ENCODE measurements at places on chromosomes 4 and X.

- no peak for DNase-seq
These were observed 94.5 kb downstream of the CASK start for GRCh38 chrX:41828826-41829225.

GRCh38 chr4:105715692-105716278 is 7.2 kb downstream of the GSTCD start:
- peak; percentile 58 for DNase-seq

GRCh38 chr4:118723369-118723768 is 38.2 kb downstream of the METTL14 start:
- no peak for DNase-seq

- DNase-seq, result no peak
These were observed 4.7 kb downstream of the THAP9 start for GRCh38 chr4:82905205-82905604.

- no peak for DNase-seq
These were observed 68.0 kb downstream of the NFKB1 start for GRCh38 chr4:102569200-102569599.

- DNase-seq, result no peak
These were observed 36.7 kb downstream of the SMPX start for GRCh38 chrX:21721195-21721594.

DNA sequence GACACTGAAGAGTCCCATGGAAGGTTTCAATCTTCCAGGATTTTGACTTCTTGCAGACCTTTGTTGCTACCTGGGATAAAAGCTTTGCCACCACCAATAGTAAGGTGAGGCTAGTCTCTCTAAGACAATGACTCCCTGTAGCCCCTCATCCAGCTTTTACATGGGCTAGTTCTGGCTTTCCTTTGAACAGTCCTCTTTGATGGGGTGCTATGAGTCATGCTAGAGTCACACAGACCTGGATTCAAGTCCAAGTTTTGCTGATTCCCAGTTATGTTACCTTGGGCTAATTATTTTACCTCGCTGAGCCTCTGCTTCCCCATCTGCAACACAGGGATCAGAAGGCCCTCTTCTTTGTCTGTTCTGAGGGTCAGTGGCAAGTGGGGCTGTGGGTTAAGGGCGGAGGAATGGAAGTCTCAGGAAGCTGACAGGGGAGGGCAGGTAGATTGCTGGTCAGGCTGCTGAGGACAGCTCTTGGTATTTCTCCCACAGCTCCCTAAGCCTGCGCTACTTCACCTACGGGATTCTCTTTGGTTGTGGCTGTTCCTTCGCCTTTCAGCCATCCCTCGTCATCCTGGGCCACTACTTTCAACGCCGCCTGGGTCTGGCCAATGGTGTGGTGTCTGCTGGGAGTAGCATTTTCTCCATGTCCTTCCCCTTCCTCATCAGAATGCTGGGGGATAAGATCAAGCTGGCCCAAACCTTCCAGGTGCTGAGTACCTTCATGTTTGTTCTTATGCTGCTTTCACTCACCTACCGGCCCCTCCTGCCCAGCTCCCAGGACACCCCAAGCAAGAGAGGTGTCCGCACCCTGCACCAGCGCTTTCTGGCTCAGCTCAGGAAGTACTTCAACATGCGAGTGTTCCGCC is 90.3 kb downstream of the RLIM start:
- DNase-seq, result no peak

GRCh38 chrX:31547416-31547815 is 475.6 kb upstream of the FTHL17 start:
- DNase-seq, result no peak

GRCh38 chr4:33425936-33426335 is 2705.8 kb downstream of the PCDH7 start:
- DNase-seq, result no peak

GRCh38 chr4:2274320-2275043 is 12.6 kb upstream of the MXD4 start:
- no peak for DNase-seq

- no peak for DNase-seq
These were observed 336.9 kb downstream of the ZNF674 start for GRCh38 chrX:46208225-46208854.

DNA sequence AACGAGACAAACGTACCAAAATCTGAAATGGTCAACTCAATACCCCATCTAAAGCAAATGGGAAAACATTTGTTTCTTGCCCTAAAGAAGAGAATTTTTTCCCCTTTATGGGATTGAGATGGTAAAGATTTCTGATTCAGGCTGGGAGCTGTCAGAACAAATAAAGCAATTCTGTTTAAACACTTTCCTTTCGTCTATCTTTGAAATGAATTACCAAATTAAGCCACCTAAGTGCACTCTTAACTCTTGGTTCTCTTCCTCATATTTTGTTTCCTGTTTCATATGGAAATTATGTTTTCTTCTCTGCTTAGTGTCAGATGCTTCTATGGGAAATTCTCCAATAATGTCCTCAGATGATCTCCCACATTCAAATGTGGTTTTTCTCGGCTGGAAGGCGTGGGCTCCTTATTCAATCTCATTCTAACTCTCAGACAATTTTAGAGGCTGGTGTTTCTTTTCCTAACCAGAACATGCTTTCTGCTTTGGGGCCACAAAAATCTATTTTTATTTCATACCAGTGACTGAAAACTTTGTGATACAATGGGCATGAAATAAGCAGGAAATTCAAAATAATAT is 50.3 kb upstream of the HPF1 start:
- DNase-seq, result no peak

GRCh38 chr4:87521757-87522374 is 7.3 kb downstream of the SPARCL1 start:
- DNase-seq, result no peak

- DNase-seq, result no peak
These were observed 58.9 kb upstream of the NFKB1 start for GRCh38 chr4:102441978-102442911.

DNA sequence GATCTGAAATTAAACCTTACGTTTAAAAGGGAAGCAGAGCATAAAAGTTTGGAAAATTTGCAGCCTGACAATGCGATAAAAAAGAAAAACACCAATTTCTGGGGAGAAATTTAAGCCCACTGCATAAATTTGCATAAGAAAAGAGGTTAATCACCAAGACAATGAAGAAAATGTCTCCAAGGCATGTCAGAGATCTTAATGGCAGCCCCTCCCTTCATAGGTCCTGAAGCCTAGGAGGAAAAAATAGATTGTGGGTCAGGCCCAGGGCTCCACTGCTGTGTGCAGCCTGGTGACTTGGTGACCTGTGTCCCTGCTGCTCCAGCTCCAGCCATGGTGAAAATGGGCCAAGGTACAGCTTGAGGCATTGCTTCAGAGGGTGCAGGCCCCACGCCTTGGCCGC is 264.0 kb upstream of the CT83 start:
- DNase-seq, result no peak

DNA sequence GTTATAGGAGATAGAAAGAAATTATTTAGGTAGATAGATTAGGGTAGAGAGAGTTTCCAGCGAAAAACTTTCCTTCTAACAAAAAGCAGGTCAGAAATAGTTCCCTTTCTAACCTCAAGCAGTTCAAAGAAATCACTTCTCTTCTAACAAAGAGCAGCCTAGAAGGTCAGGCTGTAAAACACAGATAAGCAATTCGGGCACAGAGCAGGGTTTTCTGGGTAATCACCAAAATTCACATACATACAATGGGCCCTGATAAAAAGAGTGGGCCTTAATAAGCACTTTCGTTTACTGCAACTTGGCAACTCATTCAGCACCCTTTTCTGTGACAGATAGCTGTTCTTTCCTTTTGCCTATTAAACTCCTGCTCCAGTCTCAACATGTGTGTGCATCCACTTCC is 13.4 kb upstream of the NAF1 start:
- no peak for DNase-seq

GRCh38 chr4:152478461-152479237 is 57.2 kb downstream of the FBXW7 start:
- no peak for DNase-seq

GRCh38 chr4:16670727-16671126 is 227.7 kb downstream of the LDB2 start:
- DNase-seq, result no peak

DNA sequence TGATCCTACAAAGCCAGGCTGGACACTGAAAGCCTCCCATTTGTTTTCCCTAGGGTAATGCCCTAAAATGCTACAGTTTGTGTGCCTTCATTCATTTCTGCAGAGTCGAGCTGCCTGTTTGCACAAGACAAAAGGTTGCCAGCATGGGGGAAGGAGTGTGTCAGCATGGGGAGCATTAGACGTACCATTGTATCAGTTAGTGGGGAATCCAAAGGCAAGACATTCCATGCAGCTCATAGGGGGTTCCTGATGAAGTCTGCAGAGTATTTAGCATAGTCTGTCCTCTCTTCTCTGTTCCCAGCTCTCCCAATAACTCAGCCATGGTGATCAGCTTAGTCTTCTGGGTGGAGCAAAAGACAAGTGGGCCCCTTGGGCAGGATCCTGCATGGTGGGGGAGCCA is 276.9 kb upstream of the PCDH7 start:
- no peak for DNase-seq

DNA sequence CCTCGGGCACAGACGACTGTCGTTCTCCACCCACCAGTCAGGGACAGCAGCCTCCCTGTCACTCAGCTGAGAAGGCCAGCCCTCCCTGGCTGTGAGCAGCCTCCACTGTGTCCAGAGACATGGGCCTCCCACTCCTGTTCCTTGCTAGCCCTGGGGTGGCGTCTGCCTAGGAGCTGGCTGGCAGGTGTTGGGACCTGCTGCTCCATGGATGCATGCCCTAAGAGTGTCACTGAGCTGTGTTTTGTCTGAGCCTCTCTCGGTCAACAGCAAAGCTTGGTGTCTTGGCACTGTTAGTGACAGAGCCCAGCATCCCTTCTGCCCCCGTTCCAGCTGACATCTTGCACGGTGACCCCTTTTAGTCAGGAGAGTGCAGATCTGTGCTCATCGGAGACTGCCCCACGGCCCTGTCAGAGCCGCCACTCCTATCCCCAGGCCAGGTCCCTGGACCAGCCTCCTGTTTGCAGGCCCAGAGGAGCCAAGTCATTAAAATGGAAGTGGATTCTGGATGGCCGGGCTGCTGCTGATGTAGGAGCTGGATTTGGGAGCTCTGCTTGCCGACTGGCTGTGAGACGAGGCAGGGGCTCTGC is 7.9 kb upstream of the MSANTD1 start:
- no peak for DNase-seq

DNA sequence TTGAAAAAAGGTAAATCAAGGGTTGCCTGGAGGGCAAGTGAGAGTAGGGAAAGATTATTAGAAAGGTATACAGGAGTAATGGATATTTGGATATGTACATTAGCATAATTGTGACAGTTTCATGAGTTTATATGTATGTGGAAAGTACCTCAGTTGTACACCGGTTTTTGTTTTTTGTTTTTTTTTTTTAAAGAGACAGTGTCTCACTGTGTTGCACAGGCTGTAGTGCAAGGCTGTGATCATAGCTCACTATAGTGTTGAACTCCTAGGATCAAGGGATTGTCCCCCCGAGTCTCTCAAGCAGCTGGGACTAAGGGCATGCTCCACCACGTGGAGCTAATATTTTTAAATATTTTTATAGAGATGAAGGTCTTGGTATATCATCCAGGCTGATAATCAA is 15.3 kb upstream of the HPGD start:
- no peak for DNase-seq

DNA sequence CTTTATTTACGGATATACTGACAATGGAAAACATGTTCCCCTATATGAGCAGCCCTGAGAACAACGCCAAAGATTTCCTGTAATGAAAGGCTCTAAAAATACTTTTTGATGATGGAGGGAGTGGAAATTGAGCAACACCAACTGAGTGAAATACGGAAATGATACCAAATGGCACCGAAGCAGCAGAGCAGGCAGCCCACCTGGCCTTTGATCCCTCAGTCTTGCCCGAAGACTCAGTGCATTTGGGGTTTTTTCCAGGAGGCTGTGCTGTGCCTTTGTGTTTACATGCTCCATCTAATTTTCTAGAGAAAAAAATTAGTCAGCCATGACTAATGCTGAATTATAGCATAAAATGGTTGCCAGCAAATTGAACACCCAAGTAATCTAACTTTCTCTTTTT is 169.9 kb upstream of the RBPJ start:
- peak; percentile 8 for DNase-seq

DNA sequence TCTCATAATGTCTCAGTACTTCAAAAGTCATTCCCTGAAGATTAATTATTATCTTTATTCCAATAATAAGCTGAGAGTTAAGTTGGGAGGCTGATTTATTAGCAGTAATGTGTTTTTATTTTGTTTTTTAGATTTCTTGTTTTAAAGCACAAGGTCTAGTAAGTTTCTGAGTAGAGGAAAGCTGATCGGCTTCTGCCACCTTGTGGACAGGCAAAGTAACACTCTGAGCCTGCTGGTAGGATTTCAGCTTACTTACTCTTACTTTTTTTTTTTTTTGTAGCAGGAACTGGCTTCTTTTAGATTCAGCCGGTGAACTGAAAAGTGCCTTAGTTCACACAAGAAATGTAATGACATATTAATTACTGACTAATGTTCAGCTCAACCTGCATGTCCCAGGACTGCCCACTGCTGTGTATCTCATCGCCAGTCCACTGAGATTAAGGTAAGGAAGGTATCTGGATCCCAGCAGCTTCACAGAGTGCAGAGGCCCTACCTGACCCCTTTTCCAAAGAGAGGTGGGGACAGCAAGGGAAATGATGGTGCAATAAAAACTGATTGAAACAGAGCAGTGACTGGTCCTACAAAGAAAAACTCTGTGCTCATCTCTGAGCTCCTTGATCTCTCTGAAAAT is 126.5 kb downstream of the ADGRA3 start:
- peak; percentile 22 for DNase-seq

GRCh38 chr4:54104907-54105306 is 4.9 kb downstream of the GSX2 start:
- no peak for DNase-seq

GRCh38 chr4:10584042-10584441 is 100.5 kb downstream of the CLNK start:
- no peak for DNase-seq

GRCh38 chrX:20530406-20530921 is 263.8 kb upstream of the RPS6KA3 start:
- peak; percentile 78 for DNase-seq

GRCh38 chr4:138320831-138321230 is 78.7 kb upstream of the SLC7A11 start:
- DNase-seq, result peak; percentile 30

DNA sequence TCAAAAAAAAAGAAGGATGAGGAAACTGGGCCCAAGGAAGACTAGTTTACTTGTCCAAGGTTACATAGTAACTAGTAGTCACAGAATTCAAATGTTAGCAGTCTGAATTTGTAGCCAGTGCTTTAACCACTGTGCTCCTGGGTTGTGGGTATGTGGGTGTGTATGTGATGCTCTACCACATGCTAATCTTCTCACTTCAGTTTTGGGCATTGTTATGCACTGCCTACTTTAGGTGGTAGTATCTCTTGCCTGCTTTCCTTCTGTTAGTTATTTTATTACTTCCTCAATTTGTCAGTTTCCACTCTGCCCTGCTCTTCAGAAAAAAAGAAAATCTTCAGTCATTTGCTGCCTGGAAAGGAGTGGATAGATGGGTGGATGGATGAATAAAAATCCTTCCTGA is 219.2 kb downstream of the RPA4 start:
- no peak for DNase-seq

Data from midbrain (tissue), 1 donor.